ENCODE measurements at places on chromosomes 16 and 17.

DNA sequence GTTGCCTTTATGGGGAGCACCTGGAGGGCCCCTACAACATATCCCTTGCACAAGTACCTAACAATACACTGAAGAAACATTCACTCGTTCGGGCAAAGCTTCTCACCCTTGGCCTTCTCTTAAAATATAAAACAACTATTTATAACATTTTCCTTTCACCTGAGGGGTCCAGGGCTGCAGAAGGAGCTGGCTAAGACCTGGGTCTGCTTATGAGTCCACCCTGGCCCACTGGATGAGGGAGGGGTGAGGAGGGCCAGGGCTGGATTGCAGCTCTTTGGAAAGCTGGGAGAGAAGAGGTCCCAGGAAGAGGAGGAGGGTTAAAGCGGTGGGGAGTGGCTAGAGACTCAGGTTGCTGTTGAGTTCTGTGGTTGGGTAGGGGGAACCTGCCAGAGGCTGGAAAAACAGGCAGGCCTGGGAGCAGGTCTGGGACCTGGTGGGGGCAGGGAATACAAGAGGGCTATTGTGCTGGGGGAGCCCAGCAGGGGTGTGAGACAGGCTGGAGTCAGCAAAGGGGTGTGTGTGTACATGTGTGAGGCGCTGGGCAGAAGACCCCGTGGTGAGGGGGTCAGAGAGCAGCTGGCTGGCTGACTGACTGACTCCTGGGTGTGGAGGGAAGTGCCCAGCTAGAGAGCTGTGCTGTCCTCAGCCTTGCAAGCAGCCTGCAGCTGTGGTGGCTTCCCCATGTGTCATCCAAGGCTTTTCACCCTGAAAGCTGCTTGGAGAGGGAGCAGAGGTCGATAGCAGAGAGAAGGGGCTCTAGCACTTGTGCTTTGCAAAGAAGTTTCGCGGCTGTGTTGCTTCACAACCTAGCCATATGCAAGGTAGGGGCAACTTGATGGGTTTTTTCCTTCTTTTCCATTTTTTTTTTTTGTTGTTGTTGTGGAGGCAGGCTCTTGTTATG, 10.2 kb upstream of the MRC2 start:
- DNase-seq, result no peak

- DNase-seq, result no peak
Observed at GRCh38 chr17:70562137-70562536, 392.8 kb downstream of the KCNJ2 start.

- peak; percentile 56 for DNase-seq
Observed at GRCh38 chr17:36629252-36629847, 28.0 kb downstream of the MRM1 start.

DNA sequence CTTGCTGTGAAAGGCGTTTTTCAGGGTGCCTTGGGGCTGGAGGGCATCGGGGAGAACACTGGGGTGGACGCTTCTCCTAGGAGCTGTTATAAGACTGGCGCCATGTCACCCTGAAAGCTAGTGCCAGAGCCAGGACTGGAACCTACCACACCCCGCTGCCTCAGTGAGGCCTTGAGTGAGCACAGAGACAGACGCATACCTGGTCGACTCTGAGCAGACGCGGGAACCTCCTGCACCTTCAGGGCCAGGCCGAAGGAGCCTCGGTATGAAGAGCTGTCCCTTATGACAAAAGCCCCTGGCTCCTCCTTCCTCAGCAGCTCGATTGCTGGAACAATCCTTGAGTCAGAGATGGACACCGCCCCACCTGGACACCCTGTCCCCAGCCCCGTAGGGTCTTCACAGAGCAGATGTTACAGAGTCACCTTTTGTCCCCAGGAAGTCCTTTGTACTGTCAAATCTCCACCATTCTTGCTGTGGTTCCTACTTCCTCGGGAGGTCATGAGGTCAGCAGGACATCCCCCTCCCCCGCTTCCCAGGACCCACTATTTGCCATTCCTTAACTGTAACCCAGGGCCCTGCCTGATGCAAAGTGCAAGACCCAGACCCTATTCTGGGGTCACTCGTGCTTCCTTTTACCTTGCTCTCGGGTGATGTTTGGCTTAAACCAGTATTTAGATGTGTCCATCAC, 17.0 kb downstream of the TNS4 start:
- DNase-seq, result no peak

DNA sequence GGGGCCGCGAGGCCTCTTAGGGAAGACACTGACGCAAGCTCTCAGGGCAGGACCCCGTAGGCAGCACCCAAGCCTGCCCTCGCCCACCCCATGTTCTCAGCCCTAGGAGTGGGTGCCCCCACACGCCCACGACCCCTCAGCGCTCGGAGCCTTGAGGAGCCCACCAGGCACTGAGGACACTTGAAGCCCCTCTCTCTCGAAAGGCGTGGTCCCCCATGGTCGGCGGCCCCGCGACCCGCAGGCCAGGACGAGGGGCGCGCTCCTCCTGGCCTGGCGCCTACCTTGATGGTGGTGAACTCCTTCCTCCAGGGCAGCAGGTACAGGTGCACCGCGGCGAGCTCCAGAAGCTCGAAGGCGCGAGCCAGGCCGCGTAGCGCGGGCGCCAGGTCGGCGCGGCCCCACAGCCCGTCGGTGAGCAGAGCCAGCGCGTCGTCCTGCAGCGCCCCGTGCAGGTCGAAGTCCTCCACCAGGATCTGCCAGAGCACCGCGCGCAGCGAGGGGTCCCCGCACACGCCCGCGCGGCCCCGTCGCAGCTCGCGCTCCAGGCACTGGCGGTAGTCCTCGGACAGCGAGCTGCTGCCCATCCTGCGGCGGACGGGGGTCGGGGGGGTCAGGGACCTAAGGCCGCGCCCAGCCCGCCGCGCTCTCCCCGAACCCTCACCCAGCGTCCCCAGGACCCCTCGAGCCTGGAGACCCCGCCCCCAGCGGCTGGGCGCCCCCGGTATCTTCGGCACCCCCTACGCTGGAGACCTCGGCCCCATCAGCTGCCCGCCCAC, 668 bp downstream of the SPATA2L start:
- no peak for DNase-seq

DNA sequence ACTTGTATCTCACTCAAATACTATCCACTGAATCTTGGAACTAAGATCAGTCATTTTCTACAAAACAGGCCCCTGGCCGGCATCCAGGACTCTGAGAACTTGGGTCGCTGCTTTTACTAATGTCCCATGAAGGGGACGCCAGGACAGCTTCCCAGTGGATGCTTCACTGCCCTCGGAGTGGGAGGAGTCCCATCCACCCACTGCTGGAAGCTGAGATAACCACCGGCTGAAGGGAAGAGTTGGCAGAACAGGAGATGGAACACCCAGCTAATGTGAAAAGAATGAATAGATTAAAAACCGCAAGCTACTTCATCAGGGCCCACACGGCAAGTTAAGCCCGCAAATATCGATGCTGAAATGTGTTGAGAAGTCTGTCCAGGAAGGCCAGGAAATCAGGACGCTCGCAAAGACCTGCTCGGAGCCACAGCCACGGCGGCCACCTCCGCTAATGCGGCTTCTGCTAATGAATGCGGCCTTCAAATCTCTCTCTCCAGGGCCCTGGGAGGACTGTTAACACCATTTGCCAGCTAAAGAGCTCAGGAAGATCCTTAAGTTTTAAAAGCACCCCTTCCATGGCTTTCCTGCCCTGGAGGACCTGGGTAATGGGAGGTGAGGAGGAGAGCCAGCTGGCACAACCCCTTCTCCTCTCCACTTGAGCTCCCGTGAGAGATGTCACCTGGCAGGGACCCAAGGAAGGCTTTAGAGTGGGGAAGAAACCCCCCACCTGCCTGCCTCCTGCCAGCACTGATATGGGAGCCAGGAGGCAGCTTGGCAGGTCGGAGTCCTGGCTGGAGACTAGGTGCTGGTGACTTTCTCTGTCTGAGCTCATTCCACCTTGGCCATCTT, 226.6 kb upstream of the RPL38 start:
- DNase-seq, result no peak

GRCh38 chr16:21301168-21301894, 23.2 kb upstream of the CRYM start:
- DNase-seq, result no peak

DNA sequence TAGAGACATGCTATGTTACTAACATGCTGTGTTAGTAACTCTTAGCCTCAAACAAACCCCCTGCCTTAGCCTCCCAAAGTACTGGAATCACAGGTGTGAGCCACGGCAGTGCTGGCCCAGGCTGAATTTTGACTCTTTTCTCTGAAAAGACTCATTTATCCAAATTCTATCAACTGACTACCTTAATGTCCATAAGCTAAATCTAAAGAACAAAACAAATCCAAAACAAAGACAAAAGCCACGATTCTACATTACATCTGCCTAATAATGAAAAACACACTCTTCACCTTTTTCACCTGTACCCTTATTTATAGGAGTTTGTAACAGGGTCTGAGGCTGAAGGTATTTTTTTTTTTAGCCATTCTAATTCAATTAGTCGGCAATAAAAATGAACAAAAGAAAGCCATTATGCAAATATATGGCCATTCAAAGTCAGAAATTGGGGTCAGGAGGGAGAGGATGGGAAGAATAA, 432.5 kb downstream of the RBFOX1 start:
- DNase-seq, result no peak

DNA sequence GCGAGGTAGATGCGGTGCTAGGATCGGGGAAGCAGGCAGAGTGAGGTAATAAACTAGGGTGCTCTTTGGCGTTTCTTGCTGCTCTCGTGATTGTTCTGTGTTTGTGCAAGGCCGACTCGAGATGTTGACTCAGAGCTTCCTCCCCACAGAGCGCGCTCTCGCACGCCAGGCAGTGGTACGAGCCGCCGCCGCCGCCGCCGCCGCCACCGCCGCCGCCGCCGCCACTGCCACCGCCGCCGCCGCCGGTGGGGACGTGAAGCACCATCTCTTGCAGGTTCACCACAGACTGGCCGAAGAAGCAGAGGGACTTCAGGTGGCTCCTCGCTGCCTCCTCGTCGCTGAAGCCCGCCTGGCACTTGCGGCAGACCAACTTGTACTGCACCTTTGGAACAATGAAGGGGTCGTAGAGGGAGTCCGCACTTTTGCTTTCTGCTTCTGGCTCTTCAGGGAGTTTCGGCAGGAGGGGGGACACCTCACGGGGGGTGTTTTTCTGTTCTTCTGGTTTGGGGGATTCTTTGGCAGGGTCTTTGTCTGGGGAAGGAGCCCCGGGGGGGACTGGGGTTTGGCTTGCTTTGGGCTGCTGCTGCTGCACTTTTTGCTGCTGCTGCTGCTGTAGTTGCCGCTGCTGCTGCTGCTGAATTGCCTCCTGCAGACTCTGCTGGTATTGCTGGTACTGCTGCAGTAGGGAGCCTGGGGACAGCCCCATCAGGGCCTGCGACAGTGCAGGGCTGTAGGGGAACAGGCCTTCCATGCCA, 260.2 kb downstream of the ZFHX3 start:
- DNase-seq, result no peak

DNA sequence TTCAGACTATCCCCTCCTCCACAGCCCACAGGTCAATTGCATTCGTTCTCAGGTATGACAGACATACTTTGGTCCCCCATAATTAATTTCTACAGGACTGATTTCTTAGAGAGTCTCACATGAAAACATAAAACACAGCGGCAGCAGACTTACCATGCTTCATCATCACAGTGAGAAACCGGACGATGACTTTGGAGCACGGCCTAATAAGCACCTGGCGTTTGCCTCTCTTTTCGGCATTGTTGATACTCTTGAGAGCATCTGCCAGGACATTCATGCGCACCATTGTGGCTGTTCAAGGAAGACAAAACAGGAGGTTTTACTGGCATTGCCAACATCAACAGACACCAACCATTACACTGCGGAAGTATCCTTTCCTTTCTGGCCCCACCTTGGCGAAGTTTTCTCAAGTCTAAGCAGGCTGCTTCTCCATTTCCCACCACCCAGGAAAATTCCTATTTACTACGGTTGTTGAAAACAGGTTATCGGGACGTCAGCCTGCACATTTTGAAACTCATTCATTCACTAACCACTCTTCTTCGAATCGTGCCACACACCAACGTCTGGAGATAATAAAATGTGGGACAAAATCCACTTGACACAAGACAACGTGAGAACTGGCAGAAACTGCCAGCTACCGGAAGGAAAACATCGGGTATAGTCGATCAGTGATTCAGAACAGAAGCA, 1.2 kb downstream of the RPS15A start:
- no peak for DNase-seq

DNA sequence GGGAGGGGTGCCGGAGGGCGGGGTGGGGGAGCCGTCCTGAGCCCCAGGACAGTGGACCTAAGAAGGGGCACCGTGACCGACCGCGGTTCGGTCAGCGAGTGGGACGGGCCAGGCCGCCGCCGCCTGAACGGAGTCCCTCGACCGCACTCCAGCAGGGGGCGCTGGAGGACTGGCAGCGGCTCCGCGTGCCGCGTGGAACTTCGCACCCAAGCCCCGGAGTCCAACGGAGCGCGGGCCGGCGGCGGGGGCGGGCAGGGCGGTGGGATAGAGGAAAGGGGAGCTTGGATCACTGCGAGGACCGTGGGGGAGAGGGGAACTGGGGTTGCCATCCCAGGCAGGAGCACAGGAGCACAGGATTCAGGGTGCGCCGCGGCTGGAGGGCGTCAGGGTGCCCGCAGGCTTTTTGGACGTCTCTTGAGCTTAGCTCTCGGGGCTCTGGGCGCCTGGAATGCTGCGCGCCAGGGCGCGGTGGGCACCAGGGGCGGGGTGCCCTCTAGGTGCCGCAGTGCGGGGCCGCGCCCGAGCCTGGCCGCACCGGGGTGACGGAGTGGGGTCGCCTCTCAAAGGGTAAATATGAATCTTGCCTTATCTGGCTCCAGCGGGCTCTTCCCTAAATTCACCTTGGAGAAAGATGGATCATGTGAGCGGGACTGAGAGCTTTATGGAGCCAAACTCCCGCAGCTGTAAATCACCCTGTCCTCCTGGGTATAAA, 379 bp upstream of the OTOP2 start:
- DNase-seq, result peak; percentile 92

DNA sequence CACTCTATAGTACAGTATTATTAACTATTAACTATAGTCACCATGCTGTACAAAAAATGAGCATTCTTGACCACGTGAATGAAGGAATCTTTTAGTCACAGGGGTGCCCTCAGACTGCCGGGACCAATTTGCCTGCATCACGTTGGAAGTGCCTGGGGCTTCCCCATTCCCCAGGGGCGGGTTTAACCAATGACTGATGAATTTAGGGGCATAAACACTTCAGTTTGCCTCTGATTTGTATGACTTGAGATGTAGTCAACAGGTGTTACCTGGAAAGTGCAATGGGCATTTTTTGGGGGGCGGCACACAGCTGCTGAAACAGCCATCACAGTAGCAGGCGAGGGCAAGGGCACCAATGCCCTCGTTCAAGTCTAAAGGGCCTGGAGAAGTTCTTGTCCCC, 8.7 kb upstream of the PYY start:
- no peak for DNase-seq

- no peak for DNase-seq
Observed at GRCh38 chr16:88345031-88345720, 37.6 kb upstream of the ZNF469 start.

DNA sequence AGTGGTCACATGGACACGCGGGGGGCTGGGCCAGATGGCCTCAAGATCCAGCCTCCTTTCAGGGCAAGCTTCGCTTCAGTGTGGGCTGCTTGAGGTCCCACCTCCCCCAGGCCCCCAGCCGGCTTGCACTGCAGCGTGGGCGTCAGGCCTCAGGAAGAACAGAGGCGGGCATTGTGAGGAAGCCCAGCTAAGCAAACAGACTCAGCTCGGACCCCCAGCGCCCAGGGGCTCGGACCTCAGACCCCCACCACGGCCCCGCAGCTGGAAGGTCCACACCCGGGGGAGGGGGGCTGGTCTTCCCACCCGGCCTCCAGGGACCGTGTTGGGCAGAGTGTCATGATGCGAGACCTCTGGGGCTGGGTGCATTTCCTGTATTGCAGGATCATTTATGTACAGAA, 24.7 kb upstream of the ZNF469 start:
- DNase-seq, result no peak
